CD8-positive, alpha-beta memory T cell (primary cell): ENCODE measurements at places on chromosomes 7 and 10.

- no peak for DNase-seq
Measured at GRCh38 chr10:116984202-116984990, 20.6 kb downstream of the SHTN1 start.

DNA sequence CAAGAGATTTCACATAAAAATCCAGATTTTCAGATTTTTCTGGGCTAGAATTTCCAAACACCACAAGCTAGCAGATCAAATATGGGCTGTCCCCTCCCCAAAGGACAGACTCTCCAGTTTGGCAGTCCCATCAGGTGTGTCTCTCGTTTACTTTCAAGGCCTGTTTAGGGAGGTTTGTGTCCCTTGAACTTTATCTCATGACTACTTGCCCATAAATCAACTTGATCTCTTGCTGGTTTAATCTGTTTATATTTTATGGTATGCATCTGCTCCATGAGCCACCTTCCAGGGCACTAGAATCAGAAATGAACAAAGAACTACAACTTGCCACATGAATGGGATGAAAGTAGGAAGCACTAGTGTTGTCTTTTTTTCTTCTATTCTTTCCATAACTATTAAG is 5.2 kb downstream of the ZDHHC6 start:
- no peak for DNase-seq

GRCh38 chr7:130486954-130487436 is 4.9 kb upstream of the MEST start:
- DNase-seq = no peak

DNA sequence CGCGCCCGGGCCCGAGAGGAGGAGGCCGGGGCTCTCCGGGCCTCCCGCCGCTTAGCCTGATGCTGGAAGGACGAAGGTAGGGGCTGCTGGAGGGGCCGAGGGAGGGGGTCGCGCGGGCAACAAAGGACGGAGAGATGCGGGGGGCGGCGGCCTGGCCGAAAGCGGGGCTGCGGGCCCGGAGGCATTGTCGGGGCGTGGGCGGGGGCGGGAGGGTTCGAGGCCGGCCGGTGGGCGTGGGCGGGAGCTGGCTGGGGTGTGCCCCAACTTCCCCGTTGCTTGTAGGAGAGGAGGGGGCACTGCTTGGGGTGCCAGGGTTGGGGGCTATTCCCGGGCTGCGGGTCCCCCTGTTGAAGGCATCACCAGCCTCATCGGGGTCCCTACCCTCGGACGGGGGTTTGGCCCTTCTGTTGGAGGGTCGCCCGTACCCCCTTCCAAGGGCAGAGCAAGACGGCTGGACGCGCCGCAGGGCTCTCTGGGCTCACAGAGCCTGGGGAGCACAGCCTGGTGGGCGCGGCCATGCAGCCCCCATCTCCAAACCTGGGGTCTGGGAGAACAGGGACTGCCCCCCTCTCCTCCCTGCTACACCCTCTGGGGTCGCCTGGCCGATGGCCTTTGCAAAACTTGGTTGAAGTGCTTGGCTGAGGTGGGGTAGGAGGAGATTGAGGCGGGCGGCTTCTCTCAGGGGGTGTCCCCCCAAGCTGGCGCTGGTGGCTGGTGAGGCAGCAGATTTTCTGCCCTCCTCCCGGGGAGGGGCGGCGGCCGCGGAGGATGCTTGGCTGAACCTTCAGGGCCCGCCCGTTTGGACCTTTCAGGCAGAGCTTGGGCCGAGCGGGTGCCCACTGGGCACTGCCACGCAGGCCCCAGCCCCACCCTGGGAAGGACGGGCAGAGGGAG is 699 bp downstream of the CLIP2 start:
- peak; percentile 62 for DNase-seq

DNA sequence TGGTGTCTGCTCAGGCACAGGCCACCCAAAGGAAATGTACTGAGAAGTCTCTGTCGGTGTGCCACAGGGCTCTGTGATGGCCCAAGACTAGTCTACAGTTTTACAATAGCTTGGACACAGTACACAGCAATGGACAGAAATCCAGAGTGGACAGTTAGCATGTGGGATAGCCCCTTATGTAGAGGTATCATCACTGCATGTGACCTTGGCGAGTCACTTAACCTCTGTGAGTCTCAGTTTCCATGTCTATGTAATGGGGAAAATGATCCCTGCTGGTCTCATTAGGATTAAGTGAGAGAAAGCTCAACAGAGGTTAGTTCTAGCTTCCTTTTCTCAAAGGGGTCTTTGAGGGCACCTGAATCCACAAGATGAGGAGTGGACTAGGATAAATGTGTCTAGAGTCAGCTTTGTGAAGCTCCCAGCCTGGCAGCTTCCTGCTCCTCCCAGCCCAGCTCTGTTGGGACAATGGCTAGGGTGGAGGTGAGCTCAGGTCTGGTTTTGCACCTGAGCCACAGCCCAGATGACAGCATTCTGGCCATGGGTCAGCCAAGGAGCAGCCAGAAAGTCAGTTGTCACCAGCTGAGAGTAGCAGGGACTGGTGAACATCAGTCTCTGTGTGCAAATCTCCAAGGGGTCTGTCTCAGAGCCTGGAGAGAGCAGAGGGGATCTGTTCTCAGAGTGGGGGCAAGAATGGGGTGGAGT is 17.9 kb downstream of the CRHR2 start:
- DNase-seq = peak; percentile 8

DNA sequence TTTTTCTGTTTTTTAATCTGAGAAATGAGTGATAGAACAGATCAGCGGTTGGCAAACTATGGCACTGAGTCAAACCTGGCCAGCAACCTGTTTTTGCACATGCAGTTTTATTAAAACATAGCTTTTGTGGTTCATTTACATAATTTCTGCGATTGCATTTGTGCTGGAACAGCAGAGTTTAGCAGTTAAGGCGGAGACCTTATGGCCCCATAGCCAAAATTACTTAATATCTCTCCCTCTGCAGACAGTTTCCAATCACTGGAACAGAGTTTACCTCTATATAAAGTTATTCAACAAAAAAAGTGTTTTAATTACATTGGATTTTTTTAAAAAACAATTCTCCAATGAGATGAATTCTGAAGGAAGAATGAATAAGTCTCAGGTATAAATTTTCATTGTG is 212.1 kb downstream of the DGKB start:
- DNase-seq = no peak

GRCh38 chr7:40306025-40306424 is 171.2 kb downstream of the SUGCT start:
- no peak for DNase-seq

GRCh38 chr7:4286351-4286750 is 395.7 kb upstream of the FOXK1 start:
- DNase-seq = no peak

DNA sequence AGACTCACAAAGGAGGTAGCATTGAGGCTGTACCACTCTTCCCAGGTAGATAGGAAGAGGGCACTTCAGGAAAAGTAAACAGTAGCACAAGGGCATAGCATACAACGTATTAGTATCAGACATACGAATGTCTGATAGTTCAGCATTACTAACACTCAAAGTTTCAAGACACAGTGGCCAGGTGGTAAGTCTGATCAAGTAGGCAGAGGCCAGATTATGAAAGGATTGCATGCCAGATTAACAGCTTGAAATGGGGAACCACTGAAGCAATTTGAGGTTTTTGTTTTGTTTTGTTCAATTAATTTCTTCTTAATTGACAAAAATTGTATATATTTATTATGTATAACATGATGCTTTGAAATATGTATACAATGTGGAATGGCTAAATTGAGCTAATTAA is 45.7 kb upstream of the IL6 start:
- no peak for DNase-seq

GRCh38 chr7:16271990-16272665 is 149.2 kb downstream of the CRPPA start:
- DNase-seq = no peak

- DNase-seq = no peak
Measured at GRCh38 chr7:134470864-134471263, 12.0 kb upstream of the AKR1B1 start.

DNA sequence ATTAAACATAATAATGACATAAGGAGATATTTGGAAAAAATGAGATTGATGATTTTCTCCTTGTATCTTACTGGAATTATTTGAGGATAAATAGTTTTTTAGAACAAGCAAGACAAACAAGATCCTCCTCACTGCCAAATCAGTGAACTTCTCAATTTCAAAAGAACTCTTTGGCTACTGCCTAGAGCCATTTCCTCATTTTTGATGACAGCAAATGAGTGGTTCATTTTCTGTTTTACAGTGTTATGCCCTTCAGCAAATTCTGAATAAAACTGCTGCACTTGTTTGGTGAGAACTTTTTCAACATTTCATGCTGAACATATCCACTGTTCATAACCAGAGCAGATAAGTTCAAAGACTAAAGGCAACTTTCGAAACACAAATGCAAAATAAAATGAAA is 42.5 kb upstream of the AHR start:
- DNase-seq = no peak

GRCh38 chr10:99520040-99520846 is 12.5 kb upstream of the NKX2-3 start:
- DNase-seq = no peak

GRCh38 chr10:68402276-68402675 is 4.8 kb downstream of the RUFY2 start:
- no peak for DNase-seq

- no peak for DNase-seq
Measured at GRCh38 chr7:26001662-26002244, 150.2 kb upstream of the NFE2L3 start.

GRCh38 chr7:134778941-134779740 is at the start of gene CALD1:
Gene CALD1 (plus strand): TSS chr7:134779634. CDS start chr7:134867734, 88,100 bp downstream.
- no peak for DNase-seq

- no peak for DNase-seq
Measured at GRCh38 chr10:132107949-132108877, 42.5 kb downstream of the JAKMIP3 start.

DNA sequence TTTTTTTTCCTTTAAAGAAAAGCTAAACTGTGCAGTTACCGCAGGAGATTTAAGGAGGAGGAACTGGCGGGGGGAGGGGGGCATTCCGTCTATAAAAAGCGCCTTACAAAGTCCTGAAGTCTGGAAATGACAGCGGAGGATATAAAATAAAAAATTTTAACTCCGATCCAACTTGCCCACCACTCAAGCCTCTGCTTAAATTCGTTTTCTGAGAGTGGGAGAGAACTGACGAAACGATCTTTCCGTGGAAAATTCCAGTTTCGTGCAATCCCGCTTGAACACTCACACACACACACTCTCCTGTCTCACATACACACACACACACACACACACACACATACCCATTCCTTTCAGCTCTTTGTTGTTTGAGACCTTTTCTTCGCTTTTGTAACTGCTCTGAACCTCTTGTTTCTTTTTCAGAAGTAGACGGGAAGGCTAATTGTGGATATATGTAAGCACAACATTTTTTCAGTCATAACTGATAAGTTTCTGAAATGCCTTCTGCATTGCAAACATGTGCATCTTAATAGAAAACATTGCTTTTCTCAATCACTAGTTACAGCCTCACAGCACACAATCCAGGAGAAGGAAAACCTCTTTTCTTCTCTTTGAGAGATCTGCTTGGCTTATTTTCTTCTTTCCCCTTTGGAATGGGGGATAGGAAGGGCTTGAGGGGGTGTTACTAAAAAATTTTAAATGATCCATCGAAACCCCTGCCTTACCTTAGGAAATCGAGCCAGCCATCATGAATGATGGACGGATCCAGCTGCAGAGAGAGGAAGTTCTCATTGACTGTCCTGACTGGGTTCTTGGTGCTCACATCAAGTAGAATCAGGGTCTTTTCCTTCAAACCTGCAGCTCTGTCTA is 628 bp downstream of the HPSE2 start:
- DNase-seq = no peak

- DNase-seq = peak; percentile 87
Measured at GRCh38 chr10:118698421-118698820, 56.3 kb downstream of the CACUL1 start.

DNA sequence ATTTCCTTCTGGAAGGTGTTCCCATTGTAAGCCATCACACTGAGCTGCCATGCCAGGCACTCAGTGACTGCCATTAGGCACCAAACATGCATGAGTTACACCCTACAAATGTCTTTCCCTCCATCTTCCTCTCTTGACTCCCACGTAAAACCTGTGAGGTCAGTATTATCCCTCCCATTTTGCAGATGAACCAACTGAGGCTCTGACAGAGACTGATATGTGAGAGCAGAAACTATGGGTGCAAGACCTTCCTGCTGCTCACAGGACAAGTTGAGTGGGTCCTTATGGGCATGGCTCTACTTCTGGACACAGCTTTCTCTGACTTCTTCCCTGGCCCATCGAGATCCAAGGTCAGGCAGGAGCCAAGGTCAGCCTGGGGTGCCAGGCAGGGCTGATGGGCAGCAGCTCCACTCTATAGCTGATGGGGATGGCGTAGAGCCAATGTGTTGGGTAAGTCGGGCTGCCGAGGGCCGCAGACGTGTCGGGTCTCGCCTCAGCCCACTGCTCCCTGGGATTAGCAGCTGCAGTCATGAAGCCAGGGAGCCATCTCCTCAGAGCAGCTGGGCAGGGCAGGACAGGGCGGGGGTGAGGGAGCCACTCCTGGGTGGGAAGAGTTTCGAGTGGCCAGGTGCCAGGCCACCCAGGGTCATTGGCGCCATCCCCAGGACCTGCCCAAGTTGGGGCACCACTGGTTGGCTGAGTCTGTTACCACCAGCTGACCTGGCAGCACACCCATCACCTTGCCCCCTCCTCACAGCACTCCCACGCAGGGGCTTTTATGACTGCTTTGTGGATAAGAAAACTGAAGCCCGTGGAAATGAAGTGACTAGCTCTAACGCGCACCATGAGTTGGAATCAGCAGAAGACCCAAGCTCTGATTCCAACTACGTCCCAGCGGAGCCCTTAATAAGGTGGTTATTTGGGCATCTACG is 117.8 kb upstream of the ZMIZ1 start:
- no peak for DNase-seq

GRCh38 chr10:73888514-73888913 is 14.2 kb upstream of the CAMK2G start:
- DNase-seq = no peak

DNA sequence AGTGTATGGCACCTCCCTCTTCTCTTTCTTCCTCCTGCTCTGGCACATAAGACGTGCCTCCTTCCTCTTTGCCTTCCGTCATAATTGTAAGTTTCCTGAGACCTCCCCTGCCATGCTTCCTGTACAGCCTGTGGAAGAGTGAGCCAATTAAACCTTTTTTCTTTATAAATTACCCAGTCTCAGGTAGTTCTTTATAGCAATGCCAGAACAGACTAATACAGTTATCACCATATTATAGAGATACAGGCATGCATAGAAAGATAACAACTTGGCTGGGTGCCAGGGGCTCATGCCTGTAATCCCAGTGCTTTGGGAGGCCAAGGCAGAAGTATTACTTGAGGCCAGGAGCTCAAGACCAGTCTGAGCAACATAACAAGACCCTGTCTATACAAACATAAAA is 53.2 kb downstream of the GCC1 start:
- DNase-seq = no peak

GRCh38 chr10:43120929-43121314 is 17.3 kb upstream of the CSGALNACT2 start:
- no peak for DNase-seq

GRCh38 chr7:127899411-127899810 is 131.8 kb downstream of the LRRC4 start:
- DNase-seq = no peak

DNA sequence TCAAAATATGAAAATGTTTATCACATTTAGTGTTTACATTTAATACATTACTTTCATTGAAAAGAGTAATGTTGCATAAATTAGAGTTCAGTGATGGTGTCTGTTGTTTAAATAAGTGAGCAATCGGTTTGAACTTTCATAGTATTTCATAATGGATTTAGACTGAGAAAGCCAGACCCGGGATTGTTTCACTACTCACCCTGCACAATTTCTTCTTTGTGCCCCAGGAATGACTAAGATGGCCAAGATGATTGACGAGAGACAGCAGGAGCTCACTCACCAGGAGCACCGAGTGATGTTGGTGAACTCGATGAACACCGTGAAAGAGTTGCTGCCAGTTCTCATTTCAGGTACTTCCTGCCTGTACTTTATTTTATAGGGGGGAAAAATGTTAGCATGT is 74.6 kb downstream of the VCL start:
- DNase-seq = no peak

- DNase-seq = no peak
Measured at GRCh38 chr10:98524124-98524523, 77.4 kb upstream of the HPS1 start.
